ENCODE measurements at places on chromosomes 1 and 21.

- DNase-seq, result no peak
Measured at GRCh38 chr1:26583646-26584485, 54.3 kb downstream of the RPS6KA1 start.

DNA sequence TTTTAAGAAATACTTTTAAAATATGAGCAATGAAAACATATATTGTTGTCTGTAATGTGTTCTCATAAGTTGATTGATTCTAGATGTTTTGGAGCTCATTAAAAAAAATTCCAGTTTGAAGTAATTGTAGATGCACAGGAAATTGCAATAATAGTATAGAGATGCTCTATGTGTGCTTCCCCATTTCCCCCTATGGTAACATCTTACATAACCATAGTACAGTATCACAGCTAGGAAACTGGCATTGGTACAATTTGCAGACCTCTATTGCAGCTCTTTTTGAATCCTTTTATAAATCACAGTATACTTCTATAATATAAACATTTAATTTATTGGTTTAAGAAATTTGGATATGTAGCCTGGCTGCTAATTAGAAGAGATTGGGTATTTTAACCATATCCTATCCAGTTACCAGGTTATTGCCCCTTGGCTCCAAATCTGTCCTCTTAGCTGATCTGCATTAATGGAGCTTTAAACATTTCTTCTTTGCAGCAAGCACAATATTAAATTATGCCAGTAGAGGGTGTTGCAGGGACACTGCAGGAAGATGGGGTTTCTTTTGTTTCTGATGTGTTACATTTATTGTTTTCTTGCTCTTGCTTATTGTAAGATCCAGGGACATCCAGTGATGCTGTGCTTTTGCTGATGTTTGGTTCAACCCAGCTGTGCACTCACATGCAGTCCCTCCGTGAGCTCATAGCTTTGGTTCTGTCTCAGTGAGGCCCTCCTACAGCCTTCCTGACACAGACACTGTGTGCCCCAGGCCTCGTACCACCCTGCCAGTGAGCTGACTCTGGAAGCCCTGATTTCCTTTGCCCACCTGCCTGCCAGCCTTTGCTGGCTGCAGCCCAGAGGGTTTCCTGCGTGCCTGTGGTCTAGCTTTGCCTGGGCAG is 103.3 kb downstream of the RABGAP1L start:
- peak; percentile 57 for DNase-seq

- no peak for DNase-seq
Measured at GRCh38 chr21:45328198-45329091, 40.8 kb upstream of the POFUT2 start.

- DNase-seq, result no peak
Measured at GRCh38 chr1:10541286-10541685, 66.5 kb downstream of the PEX14 start.

DNA sequence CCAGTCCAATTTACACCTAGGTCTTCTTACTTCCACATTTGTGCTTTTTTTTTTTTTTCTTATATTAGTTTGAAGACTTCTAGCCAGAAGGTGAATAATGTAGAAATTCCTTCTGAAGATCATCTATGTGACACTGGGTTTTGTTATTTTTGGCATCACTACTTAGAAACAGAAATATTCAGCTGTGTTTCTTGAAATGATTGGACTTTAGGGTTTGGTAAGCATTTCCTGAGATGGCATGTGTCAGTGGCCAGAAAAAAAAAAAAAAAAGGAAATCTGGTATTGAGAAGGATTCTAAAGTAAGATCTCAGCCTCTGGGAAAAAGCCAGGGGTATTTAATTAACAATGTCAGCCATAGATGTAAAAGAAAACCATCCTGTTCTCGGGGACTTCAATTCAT is 43.4 kb upstream of the LRRC8C start:
- peak; percentile 32 for DNase-seq

- DNase-seq, result no peak
Measured at GRCh38 chr1:216193839-216194443, 229.3 kb downstream of the USH2A start.

DNA sequence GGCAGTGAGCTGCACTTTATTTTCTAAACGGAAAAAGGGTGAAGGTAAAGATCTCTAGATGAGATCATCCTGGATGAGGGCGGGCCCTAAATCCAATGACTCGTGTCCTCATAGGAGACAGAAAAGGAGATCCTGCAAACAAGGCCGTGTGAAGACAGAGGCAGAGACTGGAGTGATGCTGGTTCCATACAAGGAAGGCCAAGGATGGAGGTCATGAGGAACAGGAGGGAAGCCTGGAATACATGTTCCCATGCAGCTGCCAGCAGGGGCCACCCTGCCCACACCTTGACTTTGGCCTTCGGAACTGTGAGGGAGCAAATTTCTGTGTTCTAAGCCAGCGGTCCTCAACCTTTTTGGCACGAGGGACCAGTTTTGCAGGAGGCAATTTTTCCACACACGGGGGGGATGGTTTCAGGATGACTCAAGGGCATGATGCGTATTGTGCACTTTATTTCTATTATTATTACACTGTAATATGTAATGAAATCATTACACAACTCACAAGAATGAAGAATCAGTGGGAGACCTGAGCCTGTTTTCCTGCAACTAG is 94.3 kb downstream of the PSMG1 start:
- DNase-seq, result no peak

DNA sequence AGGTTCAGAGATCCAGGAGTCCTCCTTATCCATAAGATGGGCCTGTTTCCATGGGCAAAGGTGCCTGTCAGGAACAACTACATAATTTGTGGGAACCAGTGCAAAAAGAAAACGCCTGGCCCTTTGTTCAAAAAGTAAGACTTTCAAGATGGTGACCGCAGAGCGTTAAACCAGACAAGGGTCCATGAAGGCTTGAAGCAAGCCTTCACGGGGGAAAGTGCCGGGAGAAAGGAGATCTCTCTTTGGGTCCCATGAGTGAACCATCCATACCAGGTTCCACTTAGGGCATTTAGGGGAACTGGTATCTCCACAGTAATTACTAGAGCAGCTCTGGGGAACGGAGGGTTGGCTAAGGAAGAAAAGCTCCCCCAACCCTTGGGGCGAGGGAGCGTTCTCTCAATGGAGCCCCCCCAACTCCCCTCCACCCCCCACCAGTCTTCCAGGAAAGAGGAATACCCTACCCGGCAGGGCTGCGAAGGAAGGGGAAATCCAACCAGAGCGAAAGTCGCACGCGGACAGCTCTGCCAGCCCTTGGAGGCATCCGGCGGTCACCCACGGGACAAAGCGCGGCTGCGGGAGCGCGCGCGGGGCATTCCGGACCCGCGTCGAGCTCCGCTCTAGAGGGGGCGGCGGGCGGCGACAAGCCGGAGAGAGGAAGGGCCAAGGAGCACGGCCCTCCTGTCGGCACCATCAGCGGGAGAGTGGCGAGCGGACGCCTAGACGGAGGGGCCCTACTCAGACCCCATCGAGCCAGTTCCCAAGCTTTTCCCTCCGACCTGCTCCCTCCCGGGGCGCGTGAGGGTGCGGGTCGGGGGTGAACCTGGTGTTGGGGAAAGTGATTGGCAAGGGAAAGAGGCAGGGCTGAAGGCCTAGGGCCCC is 687 bp upstream of the RASSF5 start:
- no peak for DNase-seq

DNA sequence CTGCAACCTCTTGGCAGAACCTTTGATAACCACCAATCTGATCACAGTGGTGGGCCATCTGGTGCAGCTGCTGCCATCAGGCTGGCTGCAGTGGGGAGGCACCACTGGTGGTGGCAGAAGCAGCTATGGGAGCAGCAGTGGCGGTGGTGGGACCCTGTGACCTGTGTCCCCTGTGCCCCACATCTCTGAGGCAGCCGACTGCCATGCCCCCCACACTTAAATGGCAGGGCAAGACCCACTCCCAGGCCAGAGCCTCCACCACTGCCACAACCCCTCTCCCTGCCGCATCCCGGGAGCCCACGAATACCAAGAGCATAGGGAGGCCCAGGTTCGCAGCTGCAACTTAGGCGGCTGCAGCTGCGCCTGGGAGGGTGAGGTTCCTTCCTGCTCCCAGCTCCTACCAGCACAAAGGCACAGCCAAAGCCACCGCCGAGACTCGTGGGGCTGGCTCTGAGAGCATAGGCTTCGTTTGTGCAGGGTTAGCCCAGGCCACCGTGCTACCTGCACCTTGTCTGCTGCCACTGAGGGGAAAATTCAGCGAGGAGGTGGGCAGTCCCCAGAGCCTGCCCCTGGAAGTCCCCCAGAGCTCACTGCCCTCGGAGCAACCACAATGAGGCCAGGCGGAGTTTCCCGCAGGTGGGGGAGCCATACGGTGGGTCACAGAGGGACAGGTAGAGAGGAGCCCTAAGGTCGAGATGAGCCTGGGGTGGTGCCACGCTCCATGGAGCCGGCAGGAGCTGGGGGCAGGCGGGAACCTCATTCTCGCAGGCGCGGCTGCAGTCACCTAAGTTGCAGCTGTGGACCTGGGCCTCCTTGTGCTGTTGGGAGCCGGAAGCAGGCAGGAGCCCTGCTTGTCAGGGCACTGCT is 518.7 kb downstream of the RWDD3 start:
- DNase-seq, result no peak

DNA sequence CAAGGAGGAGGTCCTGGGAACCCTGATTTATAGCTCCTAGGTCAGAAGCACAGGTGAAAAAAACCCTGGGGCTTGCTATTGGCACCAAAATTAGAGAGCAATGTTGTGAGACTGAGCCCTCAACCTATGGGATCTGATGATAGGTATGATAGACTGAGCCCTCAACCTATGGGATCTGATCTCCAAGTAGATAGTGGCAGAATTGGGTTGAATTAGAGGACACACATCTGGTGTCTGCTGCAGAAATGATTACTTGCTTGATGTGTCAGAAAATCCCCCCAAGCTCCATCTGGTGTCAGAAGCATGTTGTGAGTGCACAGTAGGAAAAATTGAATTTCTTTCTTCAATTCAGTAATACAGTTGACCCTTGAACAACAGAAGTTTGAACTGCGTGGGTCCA is 62.4 kb downstream of the MAP3K21 start:
- no peak for DNase-seq
